AG08395 (cell line): ENCODE measurements at places on chromosomes 13 and 19.
A peak's percentile ranks its signal among the peaks of the same experiment; 100 is the strongest.

DNA sequence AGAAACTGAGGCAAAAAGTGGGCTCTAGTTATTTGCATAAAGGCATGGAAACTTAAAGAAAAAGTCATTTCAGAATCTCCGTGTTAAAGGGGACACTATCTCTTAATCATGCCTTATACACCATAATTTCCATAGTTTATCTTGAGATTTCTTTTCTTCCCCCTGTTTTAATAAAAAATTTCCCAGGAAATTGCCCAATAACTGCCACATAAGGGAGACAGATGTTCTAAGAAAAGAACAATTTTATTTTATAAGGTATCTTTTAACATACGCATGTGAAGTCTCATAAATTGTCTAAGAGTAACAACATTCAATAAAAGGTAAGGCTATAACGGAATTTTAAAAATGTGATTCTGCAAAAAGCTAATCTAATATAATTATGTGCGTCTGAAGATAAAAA, 371.3 kb downstream of the IRS2 start:
- DNase-seq = no peak

DNA sequence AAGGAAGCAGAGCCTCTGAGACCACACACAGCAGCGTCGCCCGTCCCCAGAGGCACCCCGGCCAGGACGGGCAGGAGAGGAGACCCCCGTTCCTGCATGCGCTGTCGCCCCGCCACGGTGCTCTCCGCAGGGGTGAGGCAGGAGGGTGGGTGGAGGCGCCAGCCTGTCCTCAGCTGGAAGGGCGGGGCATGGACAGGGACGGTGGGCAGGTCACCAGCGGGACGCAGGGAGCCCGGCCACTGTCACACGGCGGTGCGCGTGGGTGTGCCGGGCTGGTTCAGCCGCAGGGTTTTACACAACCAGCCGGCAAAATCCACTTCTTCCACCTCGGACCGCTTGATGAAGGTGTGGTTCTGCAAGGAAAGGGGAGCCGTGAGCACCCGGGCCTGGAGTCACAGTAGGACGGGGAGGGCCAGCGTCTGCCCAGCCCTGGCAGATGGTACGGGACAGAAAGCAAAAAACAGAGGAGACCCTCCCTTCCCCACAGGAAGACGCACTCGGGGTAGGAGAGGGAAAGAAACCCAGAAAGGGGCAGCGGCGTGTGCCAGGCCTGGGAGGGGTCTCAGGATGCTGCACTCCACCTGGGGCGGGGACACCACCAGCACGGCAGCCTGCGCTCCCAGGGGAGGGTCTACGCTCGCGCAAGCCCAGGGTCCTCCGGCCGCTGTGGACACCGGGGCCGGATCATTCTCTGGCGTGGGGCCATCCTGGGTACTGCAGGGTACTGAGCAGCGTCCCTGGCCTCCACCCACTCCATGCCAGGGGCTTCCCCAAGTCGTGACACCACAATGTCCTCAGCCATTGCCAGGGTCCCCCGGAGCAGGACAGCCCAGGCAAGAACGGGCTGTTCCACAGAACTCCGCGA, 23.9 kb upstream of the ZBTB7A start:
- no peak for DNase-seq

GRCh38 chr13:44748439-44748838, 172.3 kb upstream of the TSC22D1 start:
- no peak for DNase-seq

DNA sequence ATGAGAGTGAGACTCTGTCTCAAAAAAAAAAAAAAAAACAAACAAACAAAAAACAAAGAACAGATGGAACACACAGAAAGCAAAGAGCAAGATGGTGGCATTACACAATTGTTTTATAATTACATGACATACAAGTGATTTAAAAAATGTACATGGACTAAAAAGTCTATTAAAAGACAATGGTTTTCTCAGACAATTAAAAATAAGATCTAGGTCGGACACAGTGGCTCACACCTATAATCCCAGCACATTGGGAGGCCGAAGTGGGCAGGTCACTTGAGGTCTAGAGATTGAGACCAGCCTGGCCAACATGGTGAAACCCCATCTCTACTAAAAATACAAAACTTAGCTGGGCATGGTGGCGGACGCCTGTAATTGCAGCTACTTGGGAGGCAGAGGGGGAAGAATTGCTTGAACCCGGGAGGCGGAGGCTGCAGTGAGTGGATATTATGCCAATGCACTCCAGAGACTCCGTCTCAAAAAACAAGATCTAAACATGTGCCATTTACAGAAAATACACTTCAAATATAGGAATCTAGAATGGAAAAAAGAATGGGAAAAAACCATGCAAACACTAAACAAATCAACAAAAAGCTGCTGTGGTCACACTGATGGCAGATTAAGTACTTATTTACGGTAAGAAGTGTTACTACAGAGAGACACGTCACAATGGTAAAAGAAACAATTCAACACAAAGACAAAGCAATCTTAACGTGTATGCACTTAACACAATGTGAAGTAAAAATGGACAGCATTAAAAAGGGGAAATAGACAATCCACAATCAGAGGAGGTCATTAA, 26.7 kb downstream of the MIER2 start:
- DNase-seq = no peak

DNA sequence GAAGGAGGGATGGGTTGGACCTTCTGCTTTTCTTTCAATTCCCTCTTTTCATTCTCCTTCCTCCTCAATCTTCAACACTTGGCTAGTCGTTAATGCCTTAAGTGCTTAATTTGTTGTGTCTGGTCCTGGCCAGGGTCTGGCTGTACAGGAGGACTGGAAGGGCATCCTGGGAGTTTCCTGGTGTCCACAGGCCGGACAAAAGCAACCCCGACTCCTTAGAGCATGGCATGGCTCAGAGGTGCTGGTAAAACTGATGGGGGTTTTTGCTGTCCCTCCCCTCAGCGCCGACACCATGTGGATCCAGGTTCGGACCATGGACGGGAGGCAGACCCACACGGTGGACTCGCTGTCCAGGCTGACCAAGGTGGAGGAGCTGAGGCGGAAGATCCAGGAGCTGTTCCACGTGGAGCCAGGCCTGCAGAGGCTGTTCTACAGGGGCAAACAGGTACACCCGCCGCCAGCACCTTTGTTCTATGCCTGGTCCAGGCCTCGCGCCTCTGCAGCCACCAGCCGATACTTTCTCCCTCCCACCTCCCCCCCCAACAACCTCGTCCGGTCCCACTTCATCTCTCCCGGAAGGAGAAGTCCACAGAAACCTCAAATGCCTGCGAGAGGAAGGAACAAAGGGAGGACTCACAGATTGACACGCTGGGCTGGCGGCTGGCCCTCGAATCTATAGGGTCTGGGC, 1.4 kb downstream of the UHRF1 start:
- peak; percentile 49 for DNase-seq

DNA sequence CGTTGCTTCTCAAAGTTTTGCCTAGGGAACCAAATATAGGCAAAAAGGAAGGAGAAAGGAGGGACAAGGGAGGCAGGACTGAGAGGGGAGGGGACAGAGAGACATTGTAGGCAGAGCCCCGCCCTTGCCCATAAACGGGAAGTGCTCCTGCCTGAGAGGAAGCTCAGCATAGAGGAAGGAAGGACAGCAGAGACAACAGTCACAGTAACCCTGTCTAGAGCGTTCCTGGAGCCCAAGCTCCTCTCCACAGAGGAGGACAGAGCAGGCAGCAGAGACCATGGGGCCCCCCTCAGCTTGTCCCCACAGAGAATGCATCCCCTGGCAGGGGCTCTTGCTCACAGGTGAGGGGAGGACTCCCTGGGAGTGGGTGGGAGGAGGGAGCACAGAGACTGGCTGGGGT, at the start of gene CEACAM21:
TSS of gene CEACAM21 (plus strand) at position 169 of the 400 bp plus-strand sequence. CDS start at position 278, 109 bp downstream.
- DNase-seq = no peak

DNA sequence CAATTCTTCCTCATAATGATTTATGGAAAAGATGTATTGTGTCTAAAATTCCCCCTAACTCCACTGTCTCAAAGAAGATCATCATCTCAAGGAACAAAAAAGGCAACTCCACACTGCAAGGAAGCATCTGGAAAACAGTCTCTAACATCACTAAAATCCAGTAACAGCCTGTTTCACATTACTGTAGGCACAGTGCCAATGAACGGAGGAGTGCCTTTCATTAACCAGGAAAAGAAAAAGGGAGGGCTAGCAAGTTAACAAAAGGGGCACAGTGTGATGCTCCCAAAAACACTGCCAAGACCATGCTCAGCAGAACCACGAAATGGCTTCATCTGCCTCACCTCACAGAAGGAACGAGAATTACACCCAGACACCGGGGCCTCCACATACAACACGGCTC, 8.5 kb downstream of the TMTC4 start:
- no peak for DNase-seq

- no peak for DNase-seq
Observed at GRCh38 chr13:27131906-27132305, 39.7 kb downstream of the USP12 start.

DNA sequence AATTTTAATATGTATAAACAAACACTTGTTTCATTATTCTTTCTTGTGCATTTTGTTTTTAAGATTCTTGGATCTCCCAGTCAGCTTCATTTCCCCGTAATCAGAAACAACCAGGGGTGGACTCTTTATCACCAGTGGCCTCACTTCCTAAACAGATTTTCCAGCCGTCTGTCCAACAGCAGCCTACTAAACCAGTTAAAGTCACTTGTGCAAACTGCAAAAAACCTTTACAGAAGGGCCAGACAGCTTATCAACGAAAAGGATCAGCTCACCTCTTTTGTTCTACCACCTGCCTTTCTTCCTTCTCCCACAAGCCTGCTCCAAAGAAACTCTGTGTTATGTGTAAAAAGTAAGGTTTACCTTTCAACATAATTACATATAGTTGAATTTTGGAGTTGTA, 44.3 kb downstream of the ZMYM2 start:
- no peak for DNase-seq

GRCh38 chr13:23541221-23541824, 28.9 kb upstream of the TNFRSF19 start:
- no peak for DNase-seq

DNA sequence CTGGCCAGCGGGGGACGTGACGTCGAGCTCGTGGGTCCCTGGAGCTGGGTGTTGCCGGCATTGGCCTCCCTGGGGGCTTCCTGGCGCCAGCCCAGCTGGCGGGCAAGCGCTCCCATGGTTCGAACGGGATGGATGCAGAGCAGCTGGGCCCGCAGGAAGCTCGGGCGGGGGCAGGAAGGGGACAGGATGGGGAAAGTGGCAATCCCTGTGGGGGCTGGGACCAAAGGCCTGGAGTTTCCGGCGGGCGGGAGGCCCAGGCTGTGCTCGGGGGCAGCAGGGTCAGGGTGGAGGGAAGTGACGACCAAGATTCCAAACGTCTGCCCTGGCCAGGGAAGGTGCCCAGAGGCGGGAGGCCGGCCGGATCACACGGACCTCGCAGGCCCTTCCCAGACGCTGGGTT, 19.3 kb downstream of the PALM start:
- DNase-seq = no peak

- DNase-seq = no peak
Observed at GRCh38 chr19:15048128-15048527, 1.2 kb upstream of the CASP14 start.

DNA sequence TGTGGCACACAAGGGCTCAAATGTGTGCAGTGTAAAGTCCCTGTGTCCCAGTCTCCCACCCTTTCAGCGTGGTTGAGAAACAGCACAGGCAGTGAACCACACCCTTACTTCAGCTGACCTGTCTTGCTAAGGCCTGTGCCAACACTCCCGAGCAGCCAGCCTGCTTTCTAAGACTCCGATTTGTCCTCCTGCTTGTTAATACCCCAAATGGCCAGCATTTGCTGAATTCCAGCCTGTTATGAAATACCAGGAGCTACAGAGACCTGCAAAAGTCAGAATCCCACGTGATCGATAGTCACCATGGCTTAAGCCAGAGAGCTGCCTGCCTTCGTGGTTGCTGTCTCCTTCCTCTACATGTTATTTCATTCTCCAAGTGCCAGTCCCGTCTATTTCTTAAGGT, 200.5 kb downstream of the FGF9 start:
- no peak for DNase-seq

GRCh38 chr13:57437587-57437986, 194.0 kb upstream of the PCDH17 start:
- no peak for DNase-seq

DNA sequence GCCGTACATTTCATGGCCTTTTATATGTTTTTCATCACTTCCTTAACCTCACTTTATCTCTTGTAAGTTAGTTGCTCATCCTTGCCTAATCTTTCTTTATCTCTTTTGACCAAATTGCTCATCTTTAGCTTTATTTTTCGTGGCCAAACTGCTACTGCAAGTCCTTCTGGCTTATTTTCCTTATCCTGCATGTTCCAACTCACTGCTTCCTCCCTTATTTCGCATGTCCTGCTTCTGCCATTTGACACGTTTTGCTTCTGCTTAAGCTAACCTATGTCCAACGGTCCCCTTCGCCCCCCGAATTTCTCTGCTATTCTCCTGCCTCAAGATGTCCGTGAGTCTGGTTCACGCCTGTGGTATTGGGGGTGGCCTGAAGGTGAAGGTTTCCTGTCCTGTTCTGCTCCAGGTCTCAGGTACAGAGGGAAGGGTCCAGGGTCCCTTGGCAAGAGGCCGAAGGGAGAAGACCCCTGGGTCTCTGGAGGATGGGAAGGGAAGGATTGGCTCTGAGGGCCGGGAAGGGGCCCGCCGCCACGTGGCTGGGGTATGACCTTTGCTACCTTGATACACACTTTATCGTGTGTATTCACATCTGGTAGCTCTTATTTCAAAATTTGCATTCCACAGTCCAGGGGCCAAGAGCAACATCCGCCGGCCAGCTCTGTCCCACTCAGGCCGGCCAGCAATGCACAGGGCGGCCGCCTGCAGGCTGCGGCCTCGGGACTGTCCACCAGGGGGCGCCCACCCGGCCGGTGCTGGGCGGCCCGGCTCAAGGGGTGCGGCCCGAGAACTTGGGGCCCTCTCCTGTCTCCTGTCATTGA, 2.9 kb upstream of the C19orf85 start:
- peak; percentile 84 for DNase-seq

DNA sequence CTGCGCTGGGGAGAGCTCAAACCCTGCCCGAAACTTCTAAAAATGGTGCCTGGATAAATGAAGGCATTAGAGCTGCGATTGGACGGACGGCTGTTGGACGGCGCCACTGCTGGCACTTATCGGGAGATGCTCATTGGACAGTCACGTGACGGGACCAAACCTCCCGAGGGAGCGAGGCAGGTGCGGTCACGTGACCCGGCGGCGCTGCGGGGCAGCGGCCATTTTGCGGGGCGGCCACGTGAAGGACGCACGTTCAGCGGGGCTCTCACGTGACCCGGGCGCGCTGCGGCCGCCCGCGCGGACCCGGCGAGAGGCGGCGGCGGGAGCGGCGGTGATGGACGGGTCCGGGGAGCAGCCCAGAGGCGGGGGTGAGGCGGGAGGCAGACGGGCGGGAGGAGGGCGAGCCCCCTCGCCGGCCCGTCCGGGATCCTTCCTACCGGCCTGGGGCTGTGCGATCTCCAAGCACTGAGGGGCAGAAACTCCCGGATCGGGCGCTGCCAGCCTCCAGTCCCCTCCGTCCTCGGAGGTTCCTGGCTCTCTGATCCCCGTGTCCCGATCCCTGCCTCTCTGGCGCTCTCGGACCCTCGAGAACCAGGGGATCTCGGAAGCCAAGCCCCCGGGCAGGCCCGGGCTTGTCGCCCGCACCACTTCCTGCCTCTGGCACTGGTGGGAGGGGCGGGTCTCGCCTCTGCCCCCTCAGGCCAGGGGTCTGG, at the start of gene BAX:
TSS of gene BAX (plus strand) at position 281 of the 713 bp plus-strand sequence. CDS start at position 335, 54 bp downstream.
- DNase-seq = peak; percentile 97
